ENCODE measurements at places on chromosomes 6 and 20.
A peak's percentile ranks its signal among the peaks of the same experiment; 100 is the strongest.

DNA sequence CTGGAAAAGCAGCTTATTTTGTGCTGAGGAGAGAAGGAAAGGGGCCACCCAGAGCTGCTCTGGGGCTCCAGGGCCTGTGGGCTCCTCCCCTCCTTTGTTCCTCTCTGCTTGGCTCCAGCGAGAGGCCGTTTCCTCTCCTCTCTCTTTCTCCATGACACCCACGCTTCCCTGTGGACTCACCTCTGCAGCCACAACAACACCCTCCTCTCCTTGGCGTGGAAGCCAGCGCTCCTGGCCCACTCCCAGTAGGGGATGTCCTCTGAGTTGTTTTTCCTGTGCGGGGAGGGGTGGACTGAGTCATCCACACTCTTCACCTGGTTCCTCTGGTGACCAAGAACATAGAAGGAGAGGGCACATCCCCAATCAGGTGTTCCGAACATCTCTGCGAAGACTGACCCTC lies 4.9 kb upstream of the CDSN start:
- DNase-seq = no peak

GRCh38 chr6:149410557-149410956 lies 10.5 kb downstream of the SUMO4 start:
- no peak for DNase-seq

DNA sequence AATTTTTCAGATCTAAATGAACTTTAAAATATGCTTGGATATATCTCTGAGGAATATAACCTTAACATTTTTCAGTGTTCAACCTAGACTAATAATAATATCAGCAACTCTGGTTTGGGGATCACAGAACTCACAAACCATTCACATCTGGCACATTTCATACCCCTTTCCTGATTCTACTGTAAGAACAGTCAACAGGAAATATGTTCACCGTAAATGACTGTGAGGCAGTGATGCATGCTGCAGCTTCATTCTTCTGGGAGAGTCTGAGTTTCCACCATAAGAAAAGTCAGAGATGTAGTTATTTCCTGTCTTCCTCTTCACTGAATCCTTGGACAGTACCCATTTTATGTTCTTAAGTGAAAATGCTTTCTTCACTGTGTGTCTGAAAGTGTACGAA lies 134.2 kb upstream of the IFNGR1 start:
- DNase-seq = peak; percentile 53

GRCh38 chr20:51326201-51326819 lies 216.2 kb downstream of the NFATC2 start:
- DNase-seq = peak; percentile 24

DNA sequence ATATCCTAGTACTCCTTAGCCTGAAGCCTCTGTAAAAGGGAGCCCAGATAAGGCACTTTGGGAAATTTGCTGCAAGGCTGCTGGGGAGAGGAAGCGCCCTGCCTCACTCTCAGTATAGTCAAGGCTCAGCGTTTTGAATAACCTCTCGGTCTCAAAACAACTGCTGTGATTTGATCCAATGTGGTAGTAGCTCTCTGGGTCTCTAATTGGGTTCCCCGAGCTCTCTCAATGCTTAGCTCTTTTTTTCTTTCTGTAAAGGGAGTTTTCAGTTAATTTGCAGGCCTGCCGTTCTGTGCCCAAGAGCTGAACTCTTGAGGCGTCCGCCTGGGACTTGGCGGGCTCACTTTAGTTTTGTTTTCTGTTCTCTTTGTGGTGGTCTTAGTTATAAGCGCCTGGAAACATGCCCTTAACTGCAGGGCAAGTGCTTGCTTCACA lies 41.2 kb downstream of the ZHX3 start:
- DNase-seq = no peak

GRCh38 chr6:116447052-116447451 lies 14.1 kb upstream of the CALHM6 start:
- DNase-seq = no peak

DNA sequence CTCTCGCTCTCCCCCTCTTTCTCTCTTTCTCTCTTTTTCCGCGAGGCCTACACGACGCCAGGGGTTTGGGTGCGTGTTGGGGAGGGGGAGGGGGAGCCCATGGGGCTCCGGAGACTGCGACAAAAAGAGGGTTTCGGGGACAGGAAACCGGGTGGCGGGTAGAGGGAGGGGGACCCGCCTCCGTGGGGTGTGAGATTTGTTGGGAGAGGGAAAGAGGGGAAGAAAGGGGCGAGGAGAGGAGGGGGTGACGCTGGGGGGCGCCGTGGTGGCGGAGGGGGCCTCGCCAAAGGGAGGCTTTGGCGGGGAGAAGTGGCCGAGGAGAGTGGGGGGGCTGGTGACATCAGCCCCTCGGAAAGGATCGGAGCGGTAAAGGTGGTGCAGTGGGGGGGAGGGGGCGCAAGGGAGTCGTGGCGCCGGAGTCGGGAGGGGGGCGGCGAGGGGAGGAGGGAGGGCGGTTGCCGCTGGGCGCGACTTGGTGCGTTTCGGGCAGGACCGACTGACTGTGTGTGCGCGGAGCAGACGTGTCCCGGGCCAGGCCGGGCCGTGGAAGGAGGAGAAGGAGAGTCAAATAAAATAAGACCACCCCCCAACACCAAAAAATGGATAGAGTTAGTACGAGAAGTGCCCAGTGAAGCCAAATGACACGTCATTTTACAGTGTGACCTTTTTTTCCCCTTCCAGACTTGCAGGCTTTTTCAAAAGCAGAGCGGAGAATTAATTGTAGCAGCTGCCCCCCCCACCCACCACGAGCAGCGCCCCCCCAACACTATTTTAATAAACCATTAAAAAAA lies 39.8 kb downstream of the GNAS start:
- peak; percentile 60 for DNase-seq

- DNase-seq = no peak
Measured at GRCh38 chr20:62359491-62360121, 7.5 kb downstream of the LAMA5 start.

GRCh38 chr6:30043744-30044143 lies 17.3 kb upstream of the POLR1H start:
- no peak for DNase-seq

GRCh38 chr6:170471491-170471890 lies 81.6 kb downstream of the PSMB1 start:
- DNase-seq = no peak

- DNase-seq = no peak
Measured at GRCh38 chr6:49326347-49326746, 136.7 kb downstream of the MMUT start.

DNA sequence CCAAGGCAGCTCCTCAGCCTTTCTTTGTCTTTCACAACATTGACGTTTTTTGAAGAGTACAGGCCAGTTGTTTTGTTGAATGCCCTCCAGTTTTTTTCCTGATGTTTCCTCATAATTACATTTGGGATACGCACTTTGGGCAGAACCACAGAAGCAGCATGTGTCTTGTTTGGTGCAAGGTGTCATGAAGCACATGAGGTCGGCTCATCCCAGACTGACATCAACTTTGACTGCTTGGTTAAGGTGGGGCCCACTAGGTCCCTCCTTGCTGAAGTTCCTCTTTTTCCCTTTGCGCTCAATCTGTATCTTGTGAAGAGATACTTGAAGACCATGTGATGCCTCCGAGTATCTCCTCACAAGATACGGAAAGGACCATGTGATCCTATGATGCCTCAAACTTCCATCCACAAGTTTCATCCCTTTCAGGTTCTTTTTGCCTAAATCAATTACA lies 10.5 kb downstream of the SNAI1 start:
- DNase-seq = no peak

DNA sequence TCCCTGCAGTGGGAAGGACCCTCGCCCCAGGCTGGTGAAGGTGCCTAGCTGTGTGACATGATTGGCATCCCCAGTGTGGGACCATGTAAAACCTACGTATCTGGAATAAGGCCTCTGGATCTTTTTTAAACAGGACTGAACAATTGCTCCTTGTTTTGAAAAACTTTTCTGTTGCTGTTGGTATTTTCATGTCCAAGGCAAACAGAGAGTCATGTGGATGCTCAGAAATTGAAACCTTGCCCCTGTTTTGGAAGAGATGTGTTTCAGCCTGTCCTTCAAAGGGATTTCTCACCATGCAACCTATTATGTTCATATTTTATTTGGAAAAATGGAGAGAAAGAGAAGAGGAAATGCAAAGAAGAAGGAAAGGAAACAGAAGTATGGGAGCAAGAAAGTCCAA lies 362.3 kb downstream of the PKHD1 start:
- no peak for DNase-seq

DNA sequence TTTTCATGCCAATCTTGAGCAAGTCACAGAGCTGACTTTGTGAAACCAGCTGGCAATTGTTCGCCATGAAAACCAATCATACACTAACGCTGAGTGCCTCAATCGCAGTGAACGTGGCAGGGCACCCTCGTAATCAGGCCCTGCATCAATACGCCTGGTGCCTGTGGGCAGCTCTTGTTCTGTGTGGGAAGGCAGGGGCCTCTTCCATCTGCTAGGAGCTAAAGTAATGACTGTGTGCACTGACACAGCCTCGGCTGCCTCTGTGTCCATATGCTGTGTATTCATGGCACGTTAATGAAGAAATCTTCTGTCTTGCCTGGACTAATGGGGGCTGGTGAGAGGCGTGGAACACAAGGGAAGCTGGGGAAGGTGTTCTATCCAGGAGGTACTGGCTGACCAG lies 27.8 kb upstream of the SYNDIG1 start:
- DNase-seq = no peak

GRCh38 chr20:4068708-4069107 lies 53.4 kb upstream of the RNF24 start:
- DNase-seq = no peak

GRCh38 chr20:48720256-48720985 lies 107.4 kb downstream of the PREX1 start:
- no peak for DNase-seq

DNA sequence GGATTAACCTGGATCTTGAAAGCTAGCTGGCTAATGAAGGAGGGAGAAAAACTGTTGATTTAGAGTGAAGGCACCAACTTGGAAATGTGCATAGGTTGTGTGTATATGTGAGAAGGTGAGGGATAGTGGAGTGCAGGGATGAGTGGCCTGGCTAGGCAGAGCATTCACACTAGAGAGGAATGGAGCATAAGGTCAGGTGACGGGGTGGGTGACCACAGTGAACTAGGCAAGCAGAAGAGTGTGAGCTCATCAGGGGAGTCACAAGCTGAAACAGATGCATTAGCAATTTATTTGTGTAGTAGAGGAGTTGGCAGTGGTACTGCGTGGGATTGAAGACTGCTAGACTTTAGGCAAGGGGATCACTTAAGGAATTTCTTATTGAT lies 10.5 kb downstream of the ANKRD66 start:
- DNase-seq = no peak

- DNase-seq = no peak
Measured at GRCh38 chr6:110575925-110576463, 99.6 kb upstream of the SLC22A16 start.

DNA sequence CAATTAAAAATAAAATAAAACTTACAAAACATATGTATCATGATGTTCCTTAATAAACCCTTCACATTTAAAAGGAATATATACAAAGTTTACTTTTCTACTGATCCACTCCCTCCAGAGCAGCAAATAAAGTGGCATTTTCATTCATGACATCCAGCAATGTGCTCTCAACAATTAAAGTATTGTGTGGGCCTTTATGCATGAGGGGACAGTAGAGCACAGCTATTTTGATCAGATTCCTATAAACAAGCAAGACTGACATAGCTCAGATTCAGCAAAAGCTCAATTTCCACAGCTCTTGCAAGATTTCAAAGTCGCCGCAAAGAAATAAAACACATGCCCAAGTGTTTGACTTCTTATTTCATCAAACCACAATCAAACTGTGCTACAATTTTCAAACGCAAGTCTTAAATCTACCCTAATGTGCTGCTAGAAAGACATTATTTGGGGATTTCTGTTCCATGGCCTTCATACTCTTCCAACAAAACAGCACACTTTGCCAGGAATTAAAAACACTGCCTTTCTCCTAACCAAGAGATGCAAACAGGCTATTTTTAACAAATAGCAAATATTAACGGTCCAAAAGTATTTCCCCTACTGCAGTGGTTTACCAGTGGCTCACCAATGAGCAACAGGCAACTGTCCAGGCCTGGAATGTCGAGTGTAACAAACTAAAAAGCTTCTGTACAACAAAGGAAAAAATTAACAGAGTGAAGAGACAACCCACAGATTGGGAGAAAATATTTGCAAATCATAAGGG lies 52.3 kb downstream of the MBOAT1 start:
- no peak for DNase-seq

DNA sequence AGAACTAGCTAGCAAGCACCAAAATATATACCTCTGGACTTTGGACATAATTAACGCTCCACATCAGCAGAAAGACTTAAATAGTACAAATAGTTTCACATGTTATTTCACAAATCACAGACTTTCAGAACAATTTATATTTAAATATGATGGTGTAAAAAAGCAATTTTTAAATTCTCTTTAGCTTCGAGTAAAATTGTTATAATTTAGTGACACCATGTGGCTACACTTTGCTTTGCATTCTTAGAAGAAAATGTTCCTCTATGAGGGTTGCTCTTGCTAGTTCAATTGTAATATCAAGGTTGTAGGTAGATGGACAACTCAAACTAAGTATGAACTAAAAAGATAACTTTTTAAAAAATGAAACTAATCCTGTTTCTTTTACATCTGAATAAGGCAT lies 69.0 kb downstream of the BTBD9 start:
- no peak for DNase-seq

DNA sequence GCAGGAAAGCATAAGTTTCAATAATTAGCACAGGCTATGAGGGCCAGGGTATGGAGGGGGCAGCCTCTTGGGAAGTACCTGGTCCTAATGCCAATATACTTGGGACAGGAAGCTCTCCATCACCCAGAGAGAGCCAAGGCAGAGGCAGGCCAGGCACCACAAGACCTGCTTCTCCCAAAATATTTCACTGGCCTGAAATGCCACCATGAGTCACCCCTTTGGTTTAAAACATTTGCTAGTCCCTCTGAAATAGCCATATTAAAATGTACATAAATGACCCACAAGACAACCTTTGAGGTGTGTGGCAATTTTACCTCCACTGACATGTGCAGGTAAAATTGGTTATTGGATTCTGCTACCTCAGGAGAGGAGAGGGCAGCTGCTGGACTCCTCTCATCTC lies 23.4 kb upstream of the SCUBE3 start:
- no peak for DNase-seq

GRCh38 chr20:20017844-20018185 lies 653 bp downstream of the NAA20 start:
- no peak for DNase-seq

Measured in T-helper 2 cell (primary cell).